A549 treated with DMSO at 1 μM for 4 hours (cell line): ENCODE measurements at places on chromosomes 1 and 21. TPM values are rescaled to one million over a fixed set of nuclear protein-coding genes. Genes with fewer than 3 reads are reported as not detected.

The S100A7A gene
- total RNA-seq: not detected in 5 replicates

The DCST2 gene
- 0.22 to 0.72 TPM (median 0.46 TPM) in 5 replicates for total RNA-seq

The SHISAL2A gene
- 0.16 TPM in 1 of 5 replicates, not detected in the others for total RNA-seq

The MPL gene
- 0.26 TPM in 1 of 5 replicates, not detected in the others for total RNA-seq

The TTC39A gene
- 0.86 to 1.6 TPM (median 1.1 TPM) in 5 replicates for total RNA-seq

The KRTAP21-2 gene
- not detected in 5 replicates for total RNA-seq

The ERG gene
- 0.05 to 0.10 TPM (median 0.06 TPM) in 4 of 5 replicates, not detected in the other for total RNA-seq

The RGS13 gene
- not detected in 5 replicates for total RNA-seq

The RNU1-2 gene
- 7.3 TPM in 1 of 5 replicates, not detected in the others for total RNA-seq

The HMCN1 gene
- 0.03 to 0.13 TPM (median 0.08 TPM) in 5 replicates for total RNA-seq

The CNTN2 gene
- 0.03 to 0.19 TPM (median 0.03 TPM) in 3 of 5 replicates, not detected in the others for total RNA-seq

The S100A7 gene
- total RNA-seq: not detected in 5 replicates

The C1orf94 gene
- not detected in 5 replicates for total RNA-seq

The LCE1B gene
- not detected in 5 replicates for total RNA-seq

The VAV3 gene
- total RNA-seq: 1.5 to 2.9 TPM (median 1.7 TPM) in 5 replicates

The TMEM39B gene
- total RNA-seq: 9.8 to 14.2 TPM (median 13.0 TPM) in 5 replicates

The LCE5A gene
- 0.31 TPM in 1 of 5 replicates, not detected in the others for total RNA-seq

The GSTM1 gene
- total RNA-seq: not detected in 5 replicates

The CASZ1 gene
- total RNA-seq: 1.3 to 2.4 TPM (median 2.1 TPM) in 5 replicates

The C1orf116 gene
- total RNA-seq: 2.5 to 3.4 TPM (median 3.2 TPM) in 5 replicates

The VPS13D gene
- 6.2 to 7.2 TPM (median 7.1 TPM) in 5 replicates for total RNA-seq

The AGT gene
- 0.08 to 0.17 TPM (median 0.14 TPM) in 5 replicates for total RNA-seq

The OR14K1 gene
- total RNA-seq: not detected in 5 replicates

The PLPP3 gene
- 27.6 to 36.1 TPM (median 32.0 TPM) in 5 replicates for total RNA-seq

The AMY1C gene
- not detected in 5 replicates for total RNA-seq

The BCL2L15 gene
- 0.31 to 0.65 TPM (median 0.46 TPM) in 5 replicates for total RNA-seq

The HES2 gene
- 2.1 to 4.3 TPM (median 3.1 TPM) in 5 replicates for total RNA-seq

The ARHGEF16 gene
- 3.5 to 5.8 TPM (median 5.1 TPM) in 5 replicates for total RNA-seq

The IQGAP3 gene
- total RNA-seq: 11.7 to 19.1 TPM (median 16.5 TPM) in 5 replicates

The IER5 gene
- 43.6 to 59.8 TPM (median 55.4 TPM) in 5 replicates for total RNA-seq

The DYNLT4 gene
- 0.35 to 1.3 TPM (median 0.75 TPM) in 5 replicates for total RNA-seq

The MYBPH gene
- total RNA-seq: not detected in 5 replicates

The CFH gene
- 3.6 to 5.5 TPM (median 4.4 TPM) in 5 replicates for total RNA-seq

The LDLRAD1 gene
- not detected in 5 replicates for total RNA-seq

The ATP1A2 gene
- 0.02 to 0.06 TPM (median 0.03 TPM) in 3 of 5 replicates, not detected in the others for total RNA-seq

The DISC1 gene
- 0.11 to 0.34 TPM (median 0.24 TPM) in 5 replicates for total RNA-seq

The PGLYRP3 gene
- not detected in 5 replicates for total RNA-seq

The TAL1 gene
- total RNA-seq: not detected in 5 replicates

The SLC22A15 gene
- total RNA-seq: 0.50 to 1.1 TPM (median 0.52 TPM) in 5 replicates

The PDPN gene
- total RNA-seq: not detected in 5 replicates

The USP21 gene
- 15.4 to 27.5 TPM (median 23.2 TPM) in 5 replicates for total RNA-seq

The PDZK1 gene
- 0.56 to 1.0 TPM (median 0.70 TPM) in 5 replicates for total RNA-seq

The RPRD2 gene
- total RNA-seq: 14.1 to 17.5 TPM (median 16.5 TPM) in 5 replicates

The DDOST gene
- 193 to 207 TPM (median 202 TPM) in 5 replicates for total RNA-seq

The OPRD1 gene
- total RNA-seq: 0.03 to 0.06 TPM (median 0.05 TPM) in 5 replicates

The PIP5K1A gene
- total RNA-seq: 43.6 to 69.2 TPM (median 48.2 TPM) in 5 replicates

The PCSK9 gene
- 3.8 to 4.6 TPM (median 4.1 TPM) in 5 replicates for total RNA-seq

The LRRC8B gene
- 4.9 to 8.0 TPM (median 5.6 TPM) in 5 replicates for total RNA-seq

The GBP4 gene
- 0.02 to 0.05 TPM (median 0.02 TPM) in 3 of 5 replicates, not detected in the others for total RNA-seq

The CD52 gene
- not detected in 5 replicates for total RNA-seq

The CNR2 gene
- total RNA-seq: not detected in 5 replicates

The MIER1 gene
- total RNA-seq: 9.8 to 13.0 TPM (median 12.0 TPM) in 5 replicates

The PROX1 gene
- total RNA-seq: 0.05 to 0.46 TPM (median 0.06 TPM) in 4 of 5 replicates, not detected in the other
